ENCODE measurements at places on chromosomes 6 and 20. TPM values are rescaled to one million over a fixed set of nuclear protein-coding genes. Genes with fewer than 3 reads are reported as not detected.

DNA sequence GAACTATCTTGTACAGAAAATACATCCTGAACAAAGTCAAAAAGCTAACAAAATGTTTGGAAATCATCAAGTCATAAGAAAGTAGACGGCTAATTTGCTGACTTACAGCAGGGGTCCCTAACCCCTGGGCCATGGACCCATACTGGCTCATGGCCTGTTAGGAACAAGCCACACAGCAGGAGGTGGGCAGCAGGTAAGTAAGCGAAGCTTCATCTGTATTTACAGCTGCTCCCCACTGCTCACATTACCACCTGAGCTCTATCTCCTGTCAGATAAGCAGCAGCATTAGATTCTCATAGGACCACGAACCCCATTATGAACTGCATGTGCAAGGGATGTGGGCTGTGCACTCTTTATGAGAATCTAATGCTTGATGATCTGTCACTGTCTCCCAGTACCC lies 115.5 kb downstream of the CDK19 start:
- DNase-seq: no peak

DNA sequence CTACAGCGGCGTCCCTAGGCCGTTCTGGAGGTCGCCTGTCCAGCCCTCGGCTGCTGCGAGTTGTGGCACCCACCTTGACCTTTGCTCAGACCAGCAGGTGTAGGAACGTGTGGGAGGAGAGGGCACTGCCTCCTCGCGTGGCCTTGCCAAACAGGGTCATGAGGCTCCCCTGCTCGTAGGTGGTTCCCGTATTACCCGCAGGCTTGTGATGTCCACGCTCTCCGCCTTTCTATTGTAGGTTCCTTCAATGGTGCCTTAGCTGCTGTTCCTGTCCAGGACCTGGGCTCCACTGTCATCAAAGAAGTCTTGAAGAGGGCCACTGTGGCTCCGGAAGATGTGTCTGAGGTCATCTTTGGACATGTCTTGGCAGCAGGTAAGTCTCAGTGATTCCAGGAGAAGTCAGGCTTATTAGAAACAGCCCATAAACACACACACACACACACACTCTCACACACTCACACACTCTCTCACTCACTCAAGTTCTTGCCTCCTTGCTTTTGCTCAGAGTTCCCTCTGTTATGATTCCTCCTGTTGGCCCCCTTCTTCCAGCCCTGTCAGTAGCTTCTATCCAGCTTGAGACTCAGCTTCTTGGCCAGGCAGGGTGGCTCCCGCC lies 942 bp downstream of the ACAT2 start:
- DNase-seq: no peak

- no peak for DNase-seq
Measured at GRCh38 chr6:30990422-30991086, 7.0 kb downstream of the MUC21 start.

DNA sequence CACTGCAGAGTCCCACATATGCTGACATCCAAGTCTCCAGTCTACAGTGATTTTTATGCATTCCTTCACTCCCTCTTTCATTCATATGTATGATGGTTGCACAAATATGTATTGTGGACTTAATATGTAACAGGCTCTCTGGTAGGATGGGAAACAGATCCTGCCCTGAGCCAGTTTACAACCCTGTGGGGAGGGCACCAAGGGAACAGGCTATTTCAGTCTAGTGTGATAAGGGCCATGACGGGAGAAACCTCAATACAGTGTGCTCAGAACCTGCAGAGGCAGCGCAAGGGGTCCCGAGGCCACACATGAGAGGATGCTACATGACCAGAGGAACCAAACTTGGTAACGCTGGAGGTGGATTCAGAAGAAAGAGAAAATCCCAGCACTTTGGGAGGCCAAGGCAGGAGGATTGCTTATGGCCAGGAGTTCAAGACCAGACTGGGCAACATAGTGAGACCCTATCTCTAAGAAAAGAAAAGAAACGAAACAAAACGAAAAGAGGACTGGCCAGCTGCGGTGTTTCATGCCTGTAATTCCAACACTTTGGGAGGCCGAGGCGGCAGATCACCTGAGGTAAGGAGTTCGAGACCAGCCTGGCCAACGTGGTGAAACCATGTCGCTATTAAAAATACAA lies 249.8 kb upstream of the JARID2 start:
- no peak for DNase-seq

- DNase-seq: no peak
Measured at GRCh38 chr6:147991961-147992360, 350.7 kb upstream of the SASH1 start.

Gene TMEM181
- total RNA-seq: 31.5 TPM

- no peak for DNase-seq
Measured at GRCh38 chr6:17923401-17923863, 64.0 kb downstream of the KIF13A start.

Gene PHACTR3
- total RNA-seq: 97.0 TPM

Gene MRPL18
- 55.9 TPM for total RNA-seq

- no peak for DNase-seq
Measured at GRCh38 chr6:5671601-5672559, 334.8 kb downstream of the NRN1 start.

DNA sequence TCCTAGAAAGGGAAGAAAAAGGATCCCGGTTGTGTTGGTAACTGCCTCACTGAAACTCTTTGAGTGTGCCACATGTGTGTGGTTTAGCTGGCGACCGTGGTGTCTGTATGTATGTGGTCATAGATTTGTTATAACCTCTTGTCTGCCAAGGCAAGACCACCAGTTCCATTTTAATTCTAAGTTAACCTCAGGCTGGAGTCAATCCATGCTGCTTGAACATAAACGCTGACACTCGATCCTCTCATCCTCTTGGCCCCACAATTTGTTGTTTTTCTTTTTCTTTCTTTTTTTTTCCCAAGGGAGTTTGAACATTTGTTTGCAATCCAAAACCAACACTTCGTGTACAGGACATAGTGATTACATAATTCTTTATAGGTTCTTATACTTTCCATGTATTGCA lies 318.9 kb upstream of the JAG1 start:
- no peak for DNase-seq

DNA sequence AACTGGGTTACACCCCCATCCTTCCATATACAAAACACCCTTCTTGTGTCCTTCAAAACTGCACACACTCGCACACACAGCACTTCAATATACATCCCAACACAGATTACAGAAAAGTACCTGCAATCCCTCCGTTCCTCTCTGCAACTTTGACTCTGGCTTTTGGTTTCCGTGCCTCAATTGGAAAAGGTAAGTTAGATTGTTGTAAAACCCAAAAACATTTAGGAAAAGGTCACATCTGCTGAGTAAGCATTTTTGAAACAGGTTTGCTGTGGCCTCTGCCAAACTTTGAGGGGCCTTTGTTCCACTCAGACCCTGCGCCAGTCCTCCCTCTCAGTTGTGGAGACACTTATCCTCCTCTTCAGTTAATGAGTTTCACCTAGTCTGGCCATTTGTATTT lies 4.2 kb downstream of the NKX2-4 start:
- no peak for DNase-seq

GRCh38 chr20:51299413-51299812 lies 243.1 kb downstream of the NFATC2 start:
- DNase-seq: no peak

DNA sequence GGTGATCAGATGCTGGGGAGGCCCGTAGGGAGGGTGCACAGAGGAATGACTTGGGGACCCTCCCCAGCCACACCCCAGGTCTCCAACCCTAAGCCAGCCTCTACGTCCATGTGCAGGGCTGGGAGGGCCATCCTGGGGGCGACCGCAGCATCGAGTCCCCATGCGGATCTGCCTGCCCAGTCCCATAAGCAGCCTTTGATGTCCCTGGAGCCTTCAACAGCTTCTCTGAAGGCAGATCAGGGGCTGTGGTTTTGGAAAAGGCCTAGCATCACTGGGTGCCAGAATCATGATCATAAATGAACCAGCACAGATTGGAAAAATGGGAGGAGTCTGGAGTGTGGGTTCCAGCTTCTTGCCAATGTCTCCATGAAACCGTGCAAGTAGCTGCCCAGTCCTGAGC lies 22.9 kb downstream of the TOX2 start:
- no peak for DNase-seq

GRCh38 chr20:4038676-4039370 lies 23.5 kb upstream of the RNF24 start:
- DNase-seq: no peak

DNA sequence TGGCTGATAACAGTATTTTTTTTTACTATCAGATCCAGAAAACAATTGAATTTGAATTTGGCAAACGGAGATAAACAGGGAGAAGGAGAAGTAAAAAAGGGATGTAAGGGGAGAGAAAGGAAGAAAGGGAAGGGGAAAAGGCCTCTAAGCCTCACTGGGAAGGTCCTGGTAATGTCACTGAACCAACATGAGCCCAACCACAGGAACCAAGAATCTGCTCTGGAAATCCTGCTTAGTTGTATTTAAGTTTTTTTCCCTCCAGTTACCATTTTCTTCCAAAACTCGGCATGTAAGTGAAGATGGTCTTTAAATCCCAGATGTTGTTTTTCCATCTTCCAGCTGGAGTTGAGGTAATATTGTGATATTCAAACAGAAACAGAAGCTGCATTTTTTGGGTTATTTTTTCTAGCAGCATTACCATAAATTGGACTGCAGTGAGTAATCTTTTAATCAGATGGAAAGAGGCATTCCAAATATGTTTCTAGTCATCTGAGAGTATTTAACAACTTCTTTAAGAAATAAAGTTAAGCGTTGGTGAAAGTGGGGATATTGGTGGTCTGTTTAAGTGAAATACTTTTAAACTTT lies 91.1 kb downstream of the TXNDC5 start:
- no peak for DNase-seq

GRCh38 chr6:169250660-169251059 lies 3.0 kb downstream of the THBS2 start:
- peak; percentile 90 for DNase-seq

- no peak for DNase-seq
Measured at GRCh38 chr6:52299653-52300052, 15.1 kb upstream of the MCM3 start.

Gene SLC17A3
- not detected for total RNA-seq

DNA sequence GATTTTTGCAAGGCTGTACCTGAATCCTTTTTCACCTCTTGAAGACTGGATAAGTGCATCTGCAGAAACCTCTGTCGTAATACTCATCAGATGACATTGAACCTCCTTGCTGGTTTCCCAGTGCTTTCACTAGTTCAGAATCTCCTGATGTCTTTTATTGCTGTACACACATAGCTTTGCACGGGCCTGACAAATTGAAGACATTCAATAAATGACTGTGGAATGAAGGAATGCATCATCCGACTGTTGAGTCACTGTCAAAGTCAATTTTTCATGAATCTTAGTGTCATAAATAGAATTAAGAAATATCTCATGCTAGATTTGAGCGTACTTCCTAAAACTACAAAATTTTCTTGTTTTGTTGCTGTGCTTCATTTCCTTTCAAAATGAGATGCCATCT lies 598.2 kb upstream of the MAP3K7 start:
- DNase-seq: no peak

DNA sequence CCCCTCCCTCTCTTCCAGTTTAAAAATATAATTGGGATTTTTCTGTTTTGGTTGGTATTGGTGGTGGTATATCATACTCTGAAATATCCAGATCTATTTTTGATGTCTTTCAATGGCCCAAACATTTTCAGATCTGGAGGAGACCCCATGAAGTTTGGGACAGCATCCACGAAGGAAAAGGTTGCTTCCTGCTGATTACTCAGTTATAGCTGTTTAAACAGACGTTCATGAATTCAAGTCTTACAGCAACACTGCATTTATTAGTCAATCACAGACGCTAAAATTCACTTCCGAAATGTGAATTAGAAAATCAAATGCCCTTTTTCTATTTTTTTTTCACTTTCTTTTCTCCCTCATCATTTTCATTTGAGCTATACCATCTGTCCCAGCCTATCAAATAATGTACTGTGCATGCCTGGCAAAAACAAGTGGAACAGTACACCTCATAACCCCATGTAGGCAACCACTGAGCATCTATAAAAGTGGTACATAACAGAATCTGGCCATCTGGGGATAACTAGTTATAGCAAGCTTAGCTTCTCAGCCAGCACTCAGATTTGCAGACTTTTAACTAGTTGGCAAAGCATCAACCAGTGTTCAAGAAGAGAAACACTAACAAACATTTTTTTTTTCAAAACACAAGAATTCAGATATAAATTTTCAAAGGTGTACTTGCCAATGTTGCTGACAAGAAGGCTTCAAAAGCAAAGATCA lies 124.5 kb downstream of the HIVEP2 start:
- no peak for DNase-seq
